ENCODE measurements at places on chromosomes 13 and 19. TPM values are rescaled to one million over a fixed set of nuclear protein-coding genes. Genes with fewer than 3 reads are reported as not detected.
A peak's percentile ranks its signal among the peaks of the same experiment; 100 is the strongest.

GRCh38 chr13:100439247-100439970, 149.2 kb downstream of the GGACT start:
- no peak for DNase-seq

GRCh38 chr13:32425158-32425557, 2.8 kb downstream of the N4BP2L1 start:
- no peak for DNase-seq

DNA sequence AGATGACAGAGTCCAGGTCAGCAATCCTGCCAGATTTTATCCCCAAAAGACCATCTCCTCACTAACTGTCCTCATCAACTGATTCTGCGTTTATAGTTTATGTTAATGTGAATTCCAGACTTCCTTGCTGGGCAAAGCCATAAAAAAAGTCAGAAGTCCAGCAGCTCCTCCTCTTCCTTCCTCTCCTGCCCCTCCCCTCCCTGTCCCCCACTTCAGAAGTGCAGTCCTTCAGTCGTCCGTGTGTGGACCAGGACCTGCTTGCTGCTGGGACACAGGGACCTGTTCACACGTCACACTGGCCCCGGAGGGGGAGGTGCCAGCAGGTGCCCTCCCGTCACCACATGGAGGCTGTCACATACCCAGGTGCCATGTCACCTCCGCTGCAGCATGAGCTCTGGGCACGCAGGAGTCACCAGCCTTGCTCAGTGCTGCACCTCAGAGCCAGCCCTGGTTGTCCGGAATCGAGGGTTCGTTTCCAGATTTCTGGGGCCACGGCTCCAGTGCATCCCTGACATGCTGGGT, 4.0 kb upstream of the MCF2L start:
- DNase-seq, result peak; percentile 60

GRCh38 chr19:28505933-28506332, 707.0 kb downstream of the UQCRFS1 start:
- DNase-seq, result no peak

GRCh38 chr19:18637673-18638630, 1.1 kb downstream of the KLHL26 start:
- no peak for DNase-seq

DNA sequence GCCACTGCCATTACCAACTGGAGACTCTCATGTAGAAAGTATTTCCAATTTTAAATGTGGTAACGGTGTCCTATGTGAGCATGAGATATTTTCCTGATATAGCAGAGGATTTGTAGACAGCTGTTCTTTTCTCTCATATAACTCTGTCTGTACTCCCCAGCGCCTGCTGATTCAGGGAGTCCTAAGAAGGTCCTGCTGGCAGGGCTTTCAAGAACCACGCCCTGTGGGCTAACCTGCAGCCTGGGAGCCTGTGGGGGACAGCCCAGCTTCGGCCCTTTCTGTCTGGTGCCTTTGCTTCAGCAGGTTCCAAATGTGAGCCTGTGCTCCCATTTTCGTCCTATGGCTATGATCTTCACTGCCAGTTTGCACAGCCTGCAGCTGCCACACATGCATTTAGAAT, 316.8 kb downstream of the ATP8A2 start:
- no peak for DNase-seq

DNA sequence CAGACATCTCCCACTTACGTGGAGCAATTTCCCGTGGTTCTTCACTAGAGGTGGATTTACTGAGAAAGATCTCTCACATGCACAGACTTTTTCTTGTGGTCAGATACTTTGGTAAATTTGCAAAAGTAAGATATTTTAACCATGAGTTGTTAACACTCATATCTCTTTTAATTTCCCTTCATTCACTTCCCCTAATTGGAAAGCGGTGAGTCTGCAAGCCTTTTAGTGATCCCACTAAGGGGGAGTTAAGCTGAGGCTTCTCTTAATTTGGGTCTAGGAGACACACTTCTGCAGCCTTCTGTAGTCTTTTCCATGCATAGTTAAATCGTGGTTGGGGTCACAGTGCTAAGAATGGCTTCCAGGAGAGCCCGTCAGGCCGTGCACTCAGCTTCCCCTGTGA, 30.7 kb upstream of the SERPINE3 start:
- DNase-seq, result no peak

- no peak for DNase-seq
Measured at GRCh38 chr19:17748884-17749638, 2.2 kb upstream of the FCHO1 start.

DNA sequence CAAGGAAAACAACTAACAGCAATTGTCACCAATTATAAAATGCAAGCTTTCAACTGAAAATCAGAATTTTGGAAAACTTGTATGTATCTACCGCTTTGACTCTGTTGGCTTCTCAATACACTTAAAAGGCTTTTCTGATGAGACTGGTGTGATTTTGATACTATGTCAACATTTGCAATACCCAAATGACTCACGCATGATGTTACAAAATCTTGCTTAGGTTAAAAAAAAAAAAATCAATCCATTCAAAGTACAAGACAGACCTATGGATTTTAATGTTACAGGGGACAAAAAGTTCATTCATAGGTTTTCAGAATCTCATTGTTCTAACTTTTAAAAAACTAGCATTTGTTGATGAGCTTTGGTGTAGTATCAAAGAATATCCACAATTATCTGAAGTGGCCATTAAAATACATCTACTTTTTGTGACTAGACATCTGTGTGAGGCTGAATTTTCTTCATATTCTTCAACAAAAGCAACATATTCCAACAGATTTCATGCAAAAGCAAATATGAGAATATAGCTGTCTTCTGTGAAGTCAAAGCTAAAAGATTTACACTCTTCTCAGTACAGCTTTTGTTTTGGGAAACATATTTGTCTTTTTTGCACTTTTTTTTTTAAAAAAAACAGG, 10.7 kb downstream of the ELF1 start:
- no peak for DNase-seq

- no peak for DNase-seq
Measured at GRCh38 chr13:63605403-63605802, 2189.8 kb upstream of the PCDH20 start.

GRCh38 chr13:100594731-100595130, 6.1 kb upstream of the GGACT start:
- no peak for DNase-seq

- no peak for DNase-seq
Measured at GRCh38 chr13:25982907-25983306, 68.9 kb downstream of the SHISA2 start.

DNA sequence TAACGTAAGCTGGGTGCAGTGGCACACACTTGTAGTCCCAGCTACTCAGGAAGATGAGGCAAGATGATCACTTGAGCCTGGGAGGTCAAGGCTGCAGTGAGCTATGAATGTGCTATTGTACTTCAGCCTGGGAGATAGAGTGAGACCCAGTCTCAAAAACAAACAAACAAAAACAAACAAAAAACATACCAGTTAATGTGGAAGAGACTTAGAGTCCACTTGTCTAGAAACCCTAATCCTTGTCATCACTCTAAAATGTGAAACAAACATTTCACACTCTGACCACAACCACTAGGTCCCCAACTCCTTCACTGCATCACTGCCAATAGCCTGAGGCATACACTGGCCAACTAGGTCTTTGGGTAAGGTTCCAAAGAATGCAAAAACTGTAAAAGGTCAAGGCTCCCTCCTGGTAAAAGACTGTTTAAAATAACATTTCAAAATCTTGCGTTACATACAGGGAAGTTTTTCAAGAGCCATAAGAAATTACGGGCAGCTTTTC, 28.6 kb upstream of the CYP2B6 start:
- no peak for DNase-seq

- DNase-seq, result no peak
Measured at GRCh38 chr13:55069746-55070145, 2041.1 kb downstream of the OLFM4 start.

DNA sequence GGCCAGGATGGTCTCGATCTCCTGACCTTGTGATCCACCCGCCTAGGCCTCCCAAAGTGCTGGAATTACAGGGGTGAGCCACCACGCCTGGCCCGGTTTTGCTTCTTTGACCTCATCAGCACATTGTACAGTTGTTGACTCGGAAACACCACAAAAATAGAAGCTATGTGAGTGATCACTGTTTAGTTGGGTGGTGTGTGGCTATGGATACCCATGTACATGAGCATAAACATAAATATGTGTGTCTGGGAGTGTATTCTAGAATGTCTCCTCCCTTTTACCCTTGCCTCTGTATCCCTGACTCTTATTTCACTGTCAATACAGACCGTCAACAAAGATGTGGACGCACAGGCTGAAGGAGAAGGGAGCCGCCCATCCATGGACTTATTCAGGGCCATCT, 14.4 kb upstream of the WDR88 start:
- DNase-seq, result no peak

DNA sequence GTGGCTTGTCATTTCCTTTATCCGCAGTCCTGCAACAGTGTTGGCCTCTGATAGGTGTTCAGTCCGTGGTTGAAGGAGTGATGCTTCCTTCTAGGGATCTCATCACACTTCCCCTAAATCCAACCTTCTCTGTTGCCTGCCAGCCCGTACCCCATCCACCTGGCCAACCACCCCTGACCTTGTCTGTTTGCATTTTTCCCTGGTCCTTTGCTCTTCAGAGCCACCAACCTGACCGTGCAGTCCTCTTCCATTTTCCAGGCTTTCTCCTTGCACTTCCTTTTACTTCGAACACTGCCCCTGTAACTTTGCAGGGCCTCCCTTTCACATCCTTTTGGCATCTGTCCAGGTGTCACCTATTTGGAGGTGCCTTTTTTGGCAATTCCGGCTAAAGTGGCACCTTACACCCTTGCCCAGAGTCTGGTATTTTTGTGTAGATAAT, 696 bp downstream of the ZNF460 start:
- DNase-seq, result peak; percentile 24

GRCh38 chr19:15936173-15936572, 1.8 kb upstream of the CYP4F11 start:
- no peak for DNase-seq

GRCh38 chr19:29288256-29288655, 75.3 kb upstream of the UQCRFS1 start:
- DNase-seq, result no peak

DNA sequence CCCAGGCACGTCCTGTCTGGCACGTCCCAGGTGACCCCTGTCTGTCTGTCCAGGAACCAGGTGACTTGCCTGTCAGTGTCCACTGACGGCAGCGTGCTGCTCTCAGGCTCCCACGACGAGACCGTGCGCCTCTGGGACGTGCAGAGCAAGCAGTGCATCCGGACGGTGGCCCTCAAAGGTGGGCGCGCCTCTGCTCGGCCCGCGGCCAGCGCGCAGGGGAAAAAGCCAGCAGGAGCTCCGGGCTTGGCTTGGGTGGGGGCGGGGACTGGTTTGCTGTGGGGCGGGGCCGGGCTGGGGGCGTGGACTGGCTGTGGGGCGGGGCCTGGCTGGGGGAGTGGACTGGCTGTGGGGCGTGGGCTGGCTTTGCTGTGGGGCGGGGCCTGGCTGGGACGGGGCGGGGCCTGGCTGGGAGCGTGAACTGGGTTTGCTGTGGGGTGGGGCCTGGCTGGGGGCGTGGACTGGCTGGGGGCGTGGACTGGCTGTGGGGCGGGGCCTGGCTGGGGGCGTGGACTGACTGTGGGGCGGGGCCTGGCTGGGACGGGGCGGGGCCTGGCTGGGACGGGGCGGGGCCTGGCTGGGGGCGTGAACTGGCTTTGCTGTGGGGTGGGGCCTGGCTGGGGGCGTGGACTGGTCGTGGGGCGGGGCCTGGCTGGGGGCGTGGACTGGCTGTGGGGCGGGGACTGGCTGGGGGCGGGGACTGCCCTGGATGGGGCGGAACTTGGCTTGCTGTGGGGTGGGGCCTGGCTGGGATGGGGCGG, 7.2 kb downstream of the WDR18 start:
- no peak for DNase-seq

GRCh38 chr13:75482820-75483079, 781 bp upstream of the TBC1D4 start:
- DNase-seq, result no peak

- DNase-seq, result no peak
Measured at GRCh38 chr13:38301236-38301635, 48.4 kb upstream of the UFM1 start.

DNA sequence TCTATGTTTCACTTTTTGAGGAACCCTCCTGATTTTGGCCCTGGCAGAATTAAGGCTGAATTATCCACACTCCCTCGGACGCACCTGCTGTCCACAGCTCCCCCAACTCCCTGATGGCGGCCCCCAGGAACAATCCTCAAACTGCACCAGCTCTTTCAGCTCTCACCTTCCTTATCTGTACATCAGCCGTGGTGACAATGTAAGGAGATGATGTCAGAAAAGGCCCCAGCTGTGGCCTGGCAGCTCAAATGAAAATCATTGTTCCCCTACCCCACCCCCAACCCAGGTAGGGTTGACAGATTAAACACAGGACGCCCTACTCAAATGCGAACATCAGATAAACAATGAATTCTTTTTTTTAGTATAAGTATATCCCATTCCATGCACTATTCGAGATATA, 35.0 kb upstream of the KLF2 start:
- DNase-seq, result no peak

GRCh38 chr19:35977446-35978222, 17.4 kb upstream of the SDHAF1 start:
- DNase-seq, result peak; percentile 49

DNA sequence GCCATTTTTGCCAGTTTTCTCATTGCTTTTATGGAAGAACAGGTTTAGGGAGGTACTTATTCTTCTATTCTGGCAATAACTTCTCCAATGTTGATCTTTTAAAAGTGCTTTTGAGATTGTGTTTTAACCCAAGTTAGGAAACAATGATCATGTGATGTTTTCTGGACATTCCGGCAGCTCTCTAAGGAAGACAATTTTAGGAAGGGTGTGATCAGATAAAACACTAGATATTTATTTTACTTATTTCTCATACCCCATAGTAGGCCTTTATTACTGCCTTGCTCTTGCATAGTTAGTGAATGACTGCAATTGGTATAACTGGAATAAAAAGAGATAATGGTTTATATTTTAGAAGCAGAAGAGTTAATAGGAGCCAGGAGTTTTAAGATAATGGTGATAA, 68.4 kb upstream of the SPATA13 start:
- DNase-seq, result no peak

- no peak for DNase-seq
Measured at GRCh38 chr19:54418030-54418929, 3.0 kb downstream of the TTYH1 start.

Gene KLF1
- total RNA-seq, result 0.50 TPM

Gene BORCS8
- total RNA-seq, result 39.1 TPM

Gene PEX11G
- total RNA-seq, result 4.6 TPM

Gene SLC8A2
- 0.06 TPM for total RNA-seq

Gene ERICH4
- total RNA-seq, result not detected

Gene S1PR4
- 20.8 TPM for total RNA-seq

Gene EBI3
- total RNA-seq, result 1.5 TPM

Gene ZNF229
- 4.5 TPM for total RNA-seq

Gene ZNF69
- total RNA-seq, result 14.6 TPM

Gene CYP2A13
- not detected for total RNA-seq

Gene MBD3L3
- total RNA-seq, result not detected

Gene CCDC97
- 25.3 TPM for total RNA-seq
